ENCODE measurements at places on chromosomes 11 and 22. TPM values are rescaled to one million over a fixed set of nuclear protein-coding genes. Genes with fewer than 3 reads are reported as not detected.
A peak's percentile ranks its signal among the peaks of the same experiment; 100 is the strongest.

DNA sequence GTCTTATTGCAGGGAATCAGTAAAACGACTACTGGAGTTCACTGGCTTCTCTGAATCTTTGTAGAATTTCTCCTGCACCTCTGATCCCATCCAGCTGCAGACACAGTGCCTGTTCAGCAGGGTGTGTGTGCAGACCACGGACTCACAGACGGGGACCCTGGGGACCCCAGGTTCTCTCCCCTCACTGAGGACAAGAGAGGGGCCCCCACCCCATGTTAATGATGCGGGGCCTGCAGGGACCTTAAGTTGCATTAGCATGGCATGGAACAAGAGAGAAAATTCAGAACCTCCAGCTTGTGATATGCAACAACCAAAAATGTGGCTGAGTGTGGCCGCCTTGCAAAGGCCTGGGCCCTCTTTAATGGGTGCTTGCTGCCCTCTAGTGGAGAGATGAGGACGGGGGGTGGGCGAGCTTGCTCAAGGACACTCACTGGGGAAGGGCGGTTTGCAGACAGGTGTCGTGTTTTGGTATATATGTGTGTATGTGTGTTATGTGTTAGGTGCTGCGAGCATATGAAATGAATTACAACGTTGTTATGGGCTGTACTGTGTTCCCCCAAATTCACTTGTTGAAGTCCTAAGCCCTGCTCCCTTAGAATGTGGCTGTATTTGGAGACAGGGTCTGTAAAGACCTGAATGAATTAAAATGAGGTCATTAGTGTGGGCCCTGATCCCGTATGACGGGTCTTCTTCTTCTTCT, 84.4 kb upstream of the SEPTIN5 start:
- DNase-seq: peak; percentile 38

GRCh38 chr11:112734207-112734606, 227.0 kb upstream of the NCAM1 start:
- peak; percentile 48 for DNase-seq

GRCh38 chr11:72958791-72959190, 144.6 kb downstream of the ATG16L2 start:
- DNase-seq: no peak

DNA sequence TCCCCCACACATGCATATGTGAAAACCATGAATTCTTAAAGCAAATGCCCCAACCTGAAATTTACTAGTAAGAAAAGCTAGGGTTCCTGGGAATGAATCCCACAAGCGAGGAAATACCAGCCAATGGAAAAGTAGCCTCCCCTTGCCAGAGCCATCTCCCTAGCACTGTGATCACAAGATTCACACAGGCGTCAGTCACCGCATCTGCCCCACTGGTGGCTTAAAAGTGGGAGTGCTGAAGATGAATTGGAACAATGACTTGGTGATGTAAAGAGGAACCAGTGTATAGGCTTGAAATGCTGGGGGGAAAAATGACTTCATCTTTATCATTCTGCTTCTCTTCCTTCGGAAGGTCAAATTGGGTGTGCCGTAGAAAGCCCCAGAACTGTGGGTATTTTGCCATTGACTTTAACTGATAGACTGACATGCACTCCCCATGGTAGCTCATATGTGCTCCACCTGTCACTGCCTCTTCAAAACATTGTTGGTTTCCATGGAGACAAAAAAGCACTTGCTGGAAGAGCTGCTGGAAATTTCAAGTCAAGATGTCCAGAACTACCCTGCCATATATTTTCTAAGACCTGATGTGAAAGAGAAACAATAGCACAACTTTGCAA, 19.2 kb upstream of the ASPHD2 start:
- no peak for DNase-seq

The C22orf42 gene
- polyA plus RNA-seq: not detected

- DNase-seq: no peak
These were observed 193.3 kb downstream of the TRPC6 start for GRCh38 chr11:101390539-101390938.

GRCh38 chr11:31022080-31022479, 347.5 kb downstream of the DCDC1 start:
- DNase-seq: no peak
